Esophagus squamous epithelium (tissue), 5 donors: ENCODE measurements at places on chromosomes 3 and 15.
A peak's percentile ranks its signal among the peaks of the same experiment; 100 is the strongest.

DNA sequence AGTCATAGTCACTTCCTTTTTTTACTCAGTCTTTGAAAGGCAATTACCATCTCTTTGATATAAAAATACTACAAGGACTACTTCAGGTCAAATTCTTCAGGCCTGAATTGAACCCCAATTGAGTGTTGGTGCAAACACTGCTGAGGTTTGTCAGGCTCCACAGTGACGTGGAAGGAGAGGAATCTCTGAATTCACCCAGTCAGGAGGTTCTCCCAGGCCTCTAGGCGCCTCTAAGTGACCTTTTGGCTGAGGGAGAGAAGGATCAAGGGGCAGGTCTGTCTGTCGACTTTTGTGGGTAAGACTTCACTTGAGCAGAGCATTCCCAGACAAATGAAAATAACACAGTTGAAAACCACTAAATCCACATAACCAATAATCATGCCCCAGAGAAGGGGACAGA, 227.6 kb upstream of the CHRNA7 start:
- DNase-seq: no peak

- DNase-seq: peak; percentile 15
These were observed 53.1 kb downstream of the CACNA2D2 start for GRCh38 chr3:50450209-50450921.

DNA sequence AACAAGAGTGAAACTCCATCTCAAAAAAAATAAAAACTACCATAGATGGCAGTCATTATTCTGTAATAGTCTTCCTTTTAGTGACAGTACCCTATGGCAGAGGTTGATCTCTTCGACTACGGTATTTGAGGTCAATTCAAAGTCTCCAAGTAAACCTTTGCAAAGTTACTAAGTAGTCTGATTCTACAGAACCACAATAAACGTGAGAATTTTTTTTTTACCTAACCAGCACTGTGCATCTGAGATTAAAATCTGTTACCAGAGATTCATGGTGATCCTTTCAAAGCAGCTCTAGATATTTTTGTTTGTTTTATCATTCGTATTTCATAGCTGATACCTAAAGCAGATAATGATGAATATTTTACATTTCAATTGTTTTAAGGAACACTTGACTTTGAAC, 86.6 kb upstream of the CHD2 start:
- DNase-seq: no peak

GRCh38 chr3:97935842-97936241, 36.4 kb downstream of the RIOX2 start:
- DNase-seq: no peak

DNA sequence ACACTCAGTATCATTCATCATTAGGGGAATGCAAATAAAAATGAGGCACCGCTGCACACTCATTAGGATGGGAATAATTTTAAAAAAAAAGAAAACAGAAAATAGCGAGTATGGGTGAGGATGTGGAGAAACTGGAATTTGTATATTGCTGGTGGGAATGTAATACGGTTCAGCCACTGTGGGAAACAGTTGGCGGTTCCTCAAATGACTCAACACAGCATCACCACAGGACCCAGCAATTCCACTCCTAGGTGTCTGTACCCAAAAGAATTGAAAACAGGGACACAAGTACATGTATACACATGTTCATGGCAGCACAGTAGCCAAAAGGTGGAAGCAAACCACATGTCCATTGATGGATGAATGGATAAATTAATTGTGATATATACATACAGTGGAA, 35.2 kb upstream of the RFTN1 start:
- no peak for DNase-seq

GRCh38 chr15:59536553-59536952, 75.0 kb upstream of the GCNT3 start:
- DNase-seq: no peak

- DNase-seq: no peak
These were observed 101.4 kb downstream of the FNDC3B start for GRCh38 chr3:172140499-172141391.

- DNase-seq: no peak
These were observed 341.9 kb upstream of the RORA start for GRCh38 chr15:61571026-61571425.

DNA sequence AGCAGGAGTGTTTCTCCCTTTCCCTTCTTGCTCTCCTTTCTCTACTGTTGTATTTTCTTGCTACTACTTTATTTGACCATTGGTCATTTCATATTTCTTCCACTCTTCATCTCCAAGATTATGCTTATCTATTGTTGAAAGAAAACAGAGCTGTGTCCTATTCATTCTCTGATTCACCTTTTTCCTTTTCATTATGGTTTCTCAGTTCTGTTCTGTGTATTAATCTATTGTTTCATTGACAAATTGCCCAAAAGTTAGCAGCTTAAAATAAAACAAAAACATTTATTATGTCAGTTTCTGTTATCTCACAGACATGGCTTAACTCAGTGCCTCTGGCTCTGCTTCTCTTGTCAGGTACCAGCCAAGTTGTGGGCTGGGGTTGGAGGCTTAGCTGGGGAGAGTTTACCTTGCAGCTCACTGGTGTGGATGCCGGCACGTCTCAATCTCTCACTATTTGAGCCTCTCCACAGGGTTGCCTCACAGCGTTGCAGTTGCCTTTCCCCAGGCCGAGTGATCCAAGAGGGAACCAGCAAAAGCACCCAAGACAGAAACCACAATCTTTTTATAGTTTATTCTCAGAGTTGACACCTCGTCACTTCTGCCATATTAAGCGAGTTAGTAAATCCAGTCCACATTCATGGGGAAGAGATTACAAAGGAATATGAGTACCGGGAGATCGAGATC, 36.9 kb upstream of the FILIP1L start:
- DNase-seq: no peak

- DNase-seq: no peak
These were observed 2.3 kb upstream of the EDEM1 start for GRCh38 chr3:5185093-5185673.

GRCh38 chr15:64144192-64144564, 7.4 kb upstream of the SNX22 start:
- DNase-seq: no peak

DNA sequence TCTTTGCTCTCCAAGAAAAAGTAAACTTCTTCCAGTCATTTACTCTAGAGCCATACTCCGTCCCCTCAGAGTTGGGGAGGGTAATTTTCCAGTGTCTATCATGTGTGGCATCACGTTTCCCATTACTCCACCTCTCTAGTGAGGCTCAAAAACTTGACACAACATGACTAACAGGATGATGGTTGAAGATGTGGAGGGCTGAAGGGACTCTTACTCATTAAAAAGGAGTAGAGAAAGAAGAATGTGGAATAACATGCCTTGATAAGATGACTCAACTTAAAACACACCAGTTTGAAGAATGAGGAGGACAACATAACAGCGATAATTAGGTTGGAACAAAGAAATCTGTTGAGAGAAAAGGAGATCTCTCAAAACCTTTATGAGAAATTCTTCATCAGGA, 894.3 kb downstream of the OTOL1 start:
- no peak for DNase-seq

- DNase-seq: no peak
These were observed 9.0 kb downstream of the COL6A5 start for GRCh38 chr3:130354430-130354829.

- no peak for DNase-seq
These were observed 18.0 kb upstream of the SECISBP2L start for GRCh38 chr15:49064281-49064653.

- DNase-seq: no peak
These were observed 45.5 kb downstream of the NBEAL2 start for GRCh38 chr3:47024932-47025331.

- DNase-seq: no peak
These were observed 46.6 kb downstream of the FBLN2 start for GRCh38 chr3:13595485-13595884.

DNA sequence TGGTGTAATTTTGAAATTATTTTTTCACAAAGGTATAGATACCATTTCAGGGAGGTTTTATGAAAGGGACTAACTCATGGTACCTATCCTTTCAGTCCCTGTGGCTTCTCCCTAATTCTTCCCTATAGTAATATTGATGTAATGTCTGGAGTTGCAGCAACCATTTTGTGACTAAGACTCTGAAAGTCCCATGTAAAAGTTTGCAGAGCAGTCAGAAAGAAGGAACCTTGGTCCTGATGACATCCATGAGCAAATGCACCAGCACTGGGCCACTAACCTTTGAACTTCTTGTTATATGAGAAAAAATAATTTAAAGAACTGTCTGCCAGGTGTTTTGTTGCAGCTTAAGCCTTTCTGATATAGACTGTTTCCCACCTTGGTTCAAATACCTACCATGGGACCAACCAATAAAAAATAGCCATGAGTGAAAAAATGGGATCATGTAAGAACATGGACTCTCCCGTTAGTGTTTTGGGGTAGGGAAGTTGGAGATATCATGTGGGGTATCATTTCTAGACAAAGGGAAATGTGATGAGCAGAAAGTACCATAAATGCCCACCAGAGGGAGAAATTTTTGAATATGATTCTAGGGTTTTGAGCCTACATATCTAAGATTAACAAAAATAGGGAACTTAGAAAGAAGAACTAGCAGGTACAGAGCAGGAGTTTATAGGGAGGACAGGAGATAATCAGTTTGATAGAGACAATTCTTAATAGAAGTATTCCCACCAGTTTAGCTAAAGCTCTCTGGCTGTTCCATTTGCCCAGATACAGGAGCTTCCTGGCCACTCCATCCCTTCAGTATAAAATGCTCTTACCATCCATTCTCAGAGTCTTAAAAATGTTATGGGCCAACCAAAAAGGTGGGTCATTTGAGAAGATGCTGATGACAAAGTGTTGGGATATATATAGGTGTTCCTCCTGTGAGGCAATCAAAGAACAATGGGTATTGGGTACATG, 3.4 kb upstream of the CPOX start:
- no peak for DNase-seq

- no peak for DNase-seq
These were observed 22.3 kb upstream of the PSTPIP1 start for GRCh38 chr15:76972389-76973361.

DNA sequence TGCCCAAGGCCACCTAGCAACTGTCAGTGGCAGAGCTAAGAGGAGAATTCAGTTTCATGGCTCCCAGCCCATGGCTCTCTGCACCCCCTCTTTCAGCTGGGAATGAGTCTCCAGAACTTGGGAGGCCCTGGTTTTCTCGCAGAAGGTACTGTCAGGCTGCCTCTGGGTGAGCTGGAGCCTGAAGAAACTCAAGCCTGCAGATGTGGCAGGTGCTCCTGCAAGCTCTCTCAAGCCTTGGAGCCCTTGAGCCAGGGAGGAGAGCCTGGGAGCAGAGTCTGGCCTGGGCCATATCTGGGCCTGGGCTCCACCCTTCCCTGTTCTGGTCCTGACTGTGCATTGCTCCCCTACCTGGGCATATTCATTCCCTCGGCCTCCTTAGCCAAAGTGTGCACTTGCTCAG, 74.4 kb upstream of the TLE3 start:
- DNase-seq: no peak

DNA sequence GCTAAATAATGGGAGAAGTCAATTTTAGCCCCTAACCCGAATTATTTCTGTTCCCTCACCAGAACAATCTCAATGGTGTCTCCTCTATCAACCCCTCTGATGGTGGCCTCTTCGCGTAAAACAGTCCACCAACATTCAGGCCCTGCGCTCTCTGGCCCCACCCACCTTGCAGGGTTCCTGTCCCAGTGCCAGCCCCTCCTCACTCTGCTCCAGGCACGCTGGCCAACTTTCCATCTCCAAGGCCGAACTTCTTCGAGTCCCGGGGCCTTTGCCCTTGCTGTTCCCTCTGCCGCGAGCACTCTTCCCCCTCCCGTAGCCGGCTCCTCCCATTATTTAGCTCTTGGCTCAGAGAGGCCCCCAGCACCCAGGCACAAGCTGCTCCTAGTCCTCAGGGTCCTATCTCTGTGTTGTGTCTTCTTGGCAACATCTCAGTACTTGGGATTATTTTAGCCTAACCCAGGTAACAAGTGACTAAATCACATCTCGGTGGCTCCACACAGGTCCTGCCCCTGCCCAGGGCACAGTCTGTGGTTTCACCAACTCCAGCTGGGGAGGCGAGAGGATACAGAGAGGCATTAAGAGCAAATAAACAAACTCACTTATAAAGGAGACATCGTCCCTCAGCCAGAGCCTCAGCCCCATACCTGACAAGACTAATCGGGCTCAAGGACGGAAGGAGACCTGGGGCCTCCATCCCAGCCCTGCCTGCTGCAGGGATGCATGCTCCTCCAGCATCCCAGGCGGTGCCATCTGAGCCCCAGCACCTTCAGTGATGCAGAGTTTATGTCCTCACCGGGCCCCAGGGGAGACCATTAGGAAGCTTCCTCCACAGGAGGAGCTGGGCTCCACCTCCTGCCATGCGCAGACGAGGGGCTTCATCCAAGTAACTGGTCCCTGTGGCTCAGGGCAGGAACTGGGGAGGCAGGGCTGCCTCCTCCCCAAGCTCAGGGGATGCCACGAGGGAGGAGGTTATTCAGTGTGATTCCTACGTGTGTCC, 19.7 kb upstream of the IQSEC1 start:
- DNase-seq: no peak

DNA sequence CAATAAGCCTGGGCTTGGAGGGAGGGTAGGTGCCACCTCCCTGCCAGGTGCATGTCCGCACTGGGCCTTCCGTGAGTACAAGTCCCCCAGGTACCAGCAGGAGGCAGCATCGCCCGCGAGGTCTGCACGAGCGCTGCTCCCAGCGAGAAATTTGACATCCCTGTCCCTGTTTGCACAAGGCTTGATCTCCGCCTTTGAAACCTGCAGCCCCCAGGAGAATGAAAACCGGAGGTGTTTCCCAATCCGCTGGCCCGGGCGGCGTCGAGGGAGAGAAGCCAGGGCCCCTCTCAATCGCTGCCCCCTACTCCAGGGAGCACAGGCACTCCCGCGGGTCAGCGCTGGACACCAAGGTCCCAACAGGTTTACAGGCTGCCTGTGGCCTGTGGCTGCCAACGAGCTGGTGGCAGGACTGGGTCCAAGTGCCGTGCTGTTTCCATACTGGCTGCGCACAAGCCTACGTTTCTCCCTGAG, 961 bp downstream of the HAPLN3 start:
- DNase-seq: no peak

DNA sequence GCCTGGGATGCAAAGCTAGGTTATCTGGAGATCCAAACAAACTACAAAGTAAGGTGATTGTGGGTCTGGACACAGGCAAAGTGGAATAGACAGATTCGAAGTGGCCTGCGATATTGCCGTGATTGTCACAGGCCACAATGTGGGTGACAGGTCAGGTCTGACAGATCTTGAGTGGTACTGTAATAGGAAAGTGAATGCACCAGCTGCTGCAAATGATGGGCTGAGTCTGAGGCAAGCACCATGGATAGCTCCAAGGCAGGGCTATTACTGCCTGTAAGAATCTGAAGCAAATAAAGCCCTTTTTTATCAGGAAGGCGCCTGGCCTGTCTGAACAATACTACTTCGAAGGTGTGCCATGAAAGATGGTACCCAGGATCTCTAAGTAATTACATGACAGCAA, 10.0 kb downstream of the ARMC8 start:
- DNase-seq: no peak

- DNase-seq: no peak
These were observed 325.2 kb downstream of the MFSD1 start for GRCh38 chr3:159127021-159127392.

DNA sequence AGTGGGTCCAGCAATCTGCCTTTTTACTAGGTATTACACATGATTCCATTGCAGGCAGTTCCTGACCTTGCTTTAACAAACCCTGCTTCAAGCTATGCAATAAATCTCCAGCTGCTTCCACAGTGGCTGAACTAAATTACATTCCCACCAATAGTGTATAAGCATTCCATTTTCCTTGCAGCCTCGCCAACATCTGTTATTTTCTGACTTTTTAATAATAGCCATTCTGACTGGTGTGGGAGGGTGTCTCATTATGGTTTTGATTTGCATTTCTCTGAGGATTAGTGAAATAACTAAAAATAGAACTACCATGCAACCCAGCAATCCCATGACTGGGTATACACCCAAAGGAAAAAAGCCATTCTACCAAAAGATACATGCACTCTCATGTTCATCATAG, 36.4 kb upstream of the DNAJC13 start:
- no peak for DNase-seq

GRCh38 chr3:78090382-78090781, 1050.5 kb downstream of the ROBO2 start:
- no peak for DNase-seq
